Brain microvascular endothelial cell (primary cell): ENCODE measurements at places on chromosomes 1 and 21.

DNA sequence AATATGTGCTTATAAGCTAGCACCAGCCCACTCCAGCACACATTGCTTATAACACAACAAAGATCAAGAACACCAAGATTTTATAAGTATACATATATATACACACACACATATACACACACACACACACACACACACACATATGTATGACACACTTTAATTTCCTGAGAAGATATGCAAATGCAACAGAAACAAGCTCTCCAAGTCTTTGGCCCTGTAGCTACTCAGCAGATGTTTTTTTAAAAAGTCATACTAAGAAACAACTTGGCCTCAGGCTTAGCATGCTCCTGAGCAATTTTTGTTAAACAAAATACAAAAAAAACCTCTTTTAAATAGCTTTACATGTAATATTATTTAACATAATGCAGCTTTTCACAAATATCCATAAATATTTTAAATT, 11.1 kb downstream of the TNFSF18 start:
- no peak for DNase-seq

DNA sequence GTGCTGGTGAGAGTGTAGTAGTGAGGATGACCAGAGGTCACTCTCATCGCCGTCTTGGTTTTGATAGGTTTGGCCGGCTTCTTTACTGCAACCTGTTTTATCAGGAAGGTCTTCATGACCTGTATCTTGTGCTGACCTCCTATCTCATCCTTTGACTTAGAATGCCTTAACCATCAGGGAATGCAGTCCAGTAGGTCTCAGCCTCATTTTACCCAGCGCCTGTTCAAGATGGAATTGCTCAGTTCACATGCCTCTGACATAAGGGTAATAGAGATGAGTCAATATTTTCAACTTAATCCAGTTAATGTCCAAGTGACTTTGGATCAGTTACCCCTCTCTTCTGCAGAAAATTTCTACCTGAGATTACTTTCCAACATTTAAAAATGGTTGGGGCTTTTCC, 4.6 kb downstream of the NID1 start:
- DNase-seq, result no peak

GRCh38 chr1:41492341-41492848, 7.9 kb upstream of the EDN2 start:
- DNase-seq, result no peak

- DNase-seq, result no peak
Measured at GRCh38 chr1:192730198-192730597, 78.6 kb upstream of the RGS2 start.
